Left lobe of liver (tissue), 2 donors: ENCODE measurements at places on chromosomes 3 and 15. TPM values are rescaled to one million over a fixed set of nuclear protein-coding genes. Genes with fewer than 3 reads are reported as not detected.

DNA sequence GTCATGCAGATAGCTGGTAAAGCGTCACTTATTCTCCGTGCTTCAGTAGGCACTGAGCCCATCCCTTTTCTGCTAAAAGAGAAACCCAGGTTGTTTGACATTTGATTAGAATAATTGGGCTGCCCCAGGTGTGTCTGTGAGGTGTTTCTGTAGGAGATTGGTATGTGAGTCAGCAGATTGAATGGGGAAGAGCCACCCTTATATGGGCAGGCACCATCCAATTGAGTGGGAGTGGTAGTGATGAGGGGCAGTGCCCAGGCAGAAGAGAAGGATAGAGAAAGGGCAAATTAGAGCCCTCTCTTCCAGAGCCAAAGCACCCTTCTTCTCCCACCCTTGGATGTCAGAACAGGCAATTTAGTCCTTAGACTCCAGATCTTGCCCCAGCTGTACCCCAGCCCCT is 384.3 kb upstream of the GBE1 start:
- no peak for DNase-seq

The ZCWPW2 gene
- 0.30 TPM for total RNA-seq

DNA sequence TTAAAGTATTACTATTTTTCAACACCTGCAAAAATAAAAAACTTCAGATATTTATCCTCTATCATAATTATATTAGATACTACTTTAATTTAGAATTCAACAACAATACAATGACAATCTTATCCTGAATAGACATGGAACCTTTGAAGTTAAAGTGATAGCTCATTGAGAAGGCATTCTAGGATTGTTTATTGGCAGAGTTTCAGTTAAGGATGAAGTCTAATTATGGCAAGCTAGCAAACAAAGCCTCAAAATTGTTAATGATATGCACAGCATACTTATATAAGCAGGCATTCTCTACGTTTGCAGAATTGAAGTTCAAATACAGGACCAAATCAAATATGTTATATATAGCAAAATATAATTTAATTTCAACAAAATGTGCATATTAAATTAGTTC is 91.2 kb upstream of the ABI3BP start:
- no peak for DNase-seq

GRCh38 chr3:28348265-28348628 is 274 bp upstream of the ZCWPW2 start:
- no peak for DNase-seq

The FOXL2NB gene
- total RNA-seq: not detected

GRCh38 chr15:31439328-31439727 is 112.7 kb downstream of the KLF13 start:
- DNase-seq: no peak

- DNase-seq: peak; percentile 51
Observed at GRCh38 chr3:149638228-149639092, 19.4 kb downstream of the WWTR1 start.

- DNase-seq: no peak
Observed at GRCh38 chr15:59751552-59752413, 62.7 kb upstream of the BNIP2 start.

DNA sequence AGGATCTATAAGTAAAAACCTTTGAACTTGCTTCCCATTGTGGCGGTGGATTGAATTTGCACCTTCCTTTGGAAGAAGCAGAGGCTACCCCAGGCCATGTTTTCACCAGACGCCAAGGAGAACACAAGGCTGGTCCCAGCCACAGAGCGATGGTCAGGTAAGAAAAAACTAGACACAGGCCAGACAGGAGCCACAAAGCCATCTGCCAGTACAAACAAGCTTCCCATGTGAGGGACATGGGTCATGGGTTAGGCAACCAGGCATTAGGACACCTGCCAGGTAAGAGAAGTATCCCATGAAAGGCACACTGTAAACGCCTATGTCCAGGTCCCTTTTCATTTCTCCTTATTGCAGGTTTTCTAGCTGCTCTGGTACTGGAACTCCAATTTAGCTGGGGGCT is 190.2 kb downstream of the KLF13 start:
- DNase-seq: peak; percentile 87

DNA sequence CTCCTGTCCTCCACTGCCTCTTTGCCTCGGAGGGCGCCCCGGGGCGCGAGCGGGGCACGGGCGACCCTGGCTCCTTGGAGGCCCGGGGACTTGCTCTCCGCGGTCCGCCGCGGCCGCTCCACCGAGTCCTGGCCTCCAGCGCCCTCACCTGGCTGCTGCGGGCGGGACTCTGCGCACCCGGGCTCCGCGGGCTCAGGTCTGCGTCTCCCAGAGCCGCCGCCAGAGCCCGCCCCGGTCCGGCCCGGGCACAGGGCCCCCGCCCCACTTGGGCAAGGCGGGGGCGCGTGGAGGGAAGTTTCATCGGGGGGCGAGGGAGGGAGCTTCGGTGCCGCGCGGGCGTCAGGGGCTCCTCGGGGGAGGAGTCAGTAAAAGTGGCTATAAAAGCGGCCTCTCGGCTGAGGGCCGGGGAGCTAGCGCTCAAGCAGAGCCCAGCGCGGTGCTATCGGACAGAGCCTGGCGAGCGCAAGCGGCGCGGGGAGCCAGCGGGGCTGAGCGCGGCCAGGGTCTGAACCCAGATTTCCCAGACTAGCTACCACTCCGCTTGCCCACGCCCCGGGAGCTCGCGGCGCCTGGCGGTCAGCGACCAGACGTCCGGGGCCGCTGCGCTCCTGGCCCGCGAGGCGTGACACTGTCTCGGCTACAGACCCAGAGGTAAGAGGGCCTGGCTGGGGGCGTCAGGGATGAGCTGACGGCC is at the start of gene CEMIP:
Gene CEMIP, plus strand, starts transcription at position 407 of the 694 bp plus-strand sequence. CDS start 94,510 bp downstream, outside the sequence.
- peak; percentile 72 for DNase-seq

- DNase-seq: no peak
Observed at GRCh38 chr3:197224034-197224444, 74.4 kb downstream of the DLG1 start.

The SEMA3F gene
- 4.0 TPM for total RNA-seq

The ARPP21 gene
- 0.63 TPM for total RNA-seq

DNA sequence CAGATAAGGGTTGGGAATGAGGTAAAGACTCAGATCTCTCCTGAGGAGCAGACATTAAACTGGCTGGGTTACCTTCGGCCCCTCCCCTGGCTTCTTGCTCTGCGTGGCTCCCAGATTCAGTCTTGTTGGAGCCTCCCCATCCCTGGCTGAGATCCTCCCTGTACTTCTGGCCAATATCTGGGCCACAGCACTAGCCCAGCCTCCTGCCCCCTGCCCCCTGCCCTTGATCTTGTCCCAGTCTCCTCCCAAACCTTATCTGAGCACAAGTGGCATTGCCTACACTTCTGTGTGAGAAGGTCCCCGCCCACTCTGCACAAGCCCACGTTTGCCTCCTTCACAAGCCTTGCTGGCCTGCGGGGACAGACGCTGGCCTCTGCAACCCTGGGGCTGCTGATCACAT is 16.8 kb downstream of the PLA2G4F start:
- peak; percentile 24 for DNase-seq

GRCh38 chr3:61429106-61429505 is 132.3 kb upstream of the PTPRG start:
- no peak for DNase-seq
